ENCODE measurements at places on chromosomes 6 and 20.

DNA sequence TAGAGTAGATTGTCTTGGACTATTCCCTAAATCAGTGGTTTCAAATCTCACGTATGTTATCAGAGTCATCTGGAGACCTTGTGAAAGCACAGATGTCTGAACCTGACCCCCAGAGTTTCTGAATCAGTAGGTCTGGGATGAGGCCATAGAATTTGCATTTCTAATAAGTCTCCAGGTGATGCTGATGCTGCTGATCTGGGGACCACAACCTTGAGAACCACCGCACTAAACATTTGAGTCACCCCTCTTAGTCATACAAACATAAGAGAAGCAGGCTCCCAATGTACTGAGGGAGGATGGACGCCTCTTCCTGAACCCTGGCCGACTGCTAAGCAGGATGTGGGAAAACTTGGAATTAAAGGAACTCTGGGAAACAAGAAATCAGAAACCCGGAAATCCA is 187.8 kb upstream of the PRDM1 start:
- DNase-seq = no peak

GRCh38 chr6:21508753-21509152 is 84.8 kb upstream of the SOX4 start:
- DNase-seq = no peak

- no peak for DNase-seq
Measured at GRCh38 chr6:88641178-88641903, 322.1 kb downstream of the RNGTT start.

DNA sequence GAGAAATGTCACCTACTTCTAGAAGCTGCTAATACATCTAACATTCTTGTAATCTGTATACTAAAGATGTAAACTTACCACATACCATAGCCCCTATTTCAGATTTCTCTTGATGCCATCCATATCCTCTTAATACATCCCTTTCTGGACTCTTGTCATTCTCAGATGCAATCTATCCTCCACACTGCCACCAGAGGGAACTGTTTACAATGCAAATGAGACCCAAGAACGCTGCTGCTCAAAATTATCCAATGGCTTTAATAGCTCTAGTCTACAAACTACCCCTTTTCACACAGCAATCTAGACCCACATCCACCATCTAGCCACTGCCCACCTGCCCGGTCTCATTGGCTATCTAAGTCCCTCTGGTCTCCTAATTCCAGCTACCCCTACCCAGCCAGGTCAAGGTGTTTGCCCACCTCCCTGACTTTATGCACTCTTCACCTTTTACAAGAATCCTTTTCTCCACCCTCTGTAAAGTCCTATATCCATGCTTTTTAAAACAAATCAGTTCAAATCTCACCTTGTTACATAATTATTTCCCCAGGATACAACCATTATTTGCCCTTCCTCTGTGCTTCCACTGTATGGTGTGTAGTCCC is 14.8 kb downstream of the FAXC start:
- no peak for DNase-seq

DNA sequence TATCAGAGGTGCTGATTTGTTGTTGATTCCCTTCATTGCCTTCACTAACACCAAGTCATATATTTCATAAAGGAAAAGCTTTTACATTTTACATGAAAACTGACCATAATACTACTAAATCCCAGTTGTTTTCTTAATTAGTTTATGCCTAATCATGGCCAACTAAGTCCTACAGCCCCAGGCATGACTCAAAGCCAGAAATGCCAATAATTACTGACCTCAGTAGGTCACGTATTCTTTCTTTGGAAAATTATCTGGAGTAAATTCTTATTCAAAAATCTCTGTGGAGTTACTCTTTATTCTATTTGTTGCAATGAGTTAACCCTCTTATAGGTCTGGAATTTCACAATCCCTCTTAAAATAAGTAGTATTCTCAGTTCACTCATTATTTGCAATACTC is 13.5 kb upstream of the MYB start:
- DNase-seq = no peak

GRCh38 chr6:149079911-149080491 is 237.5 kb upstream of the TAB2 start:
- no peak for DNase-seq

DNA sequence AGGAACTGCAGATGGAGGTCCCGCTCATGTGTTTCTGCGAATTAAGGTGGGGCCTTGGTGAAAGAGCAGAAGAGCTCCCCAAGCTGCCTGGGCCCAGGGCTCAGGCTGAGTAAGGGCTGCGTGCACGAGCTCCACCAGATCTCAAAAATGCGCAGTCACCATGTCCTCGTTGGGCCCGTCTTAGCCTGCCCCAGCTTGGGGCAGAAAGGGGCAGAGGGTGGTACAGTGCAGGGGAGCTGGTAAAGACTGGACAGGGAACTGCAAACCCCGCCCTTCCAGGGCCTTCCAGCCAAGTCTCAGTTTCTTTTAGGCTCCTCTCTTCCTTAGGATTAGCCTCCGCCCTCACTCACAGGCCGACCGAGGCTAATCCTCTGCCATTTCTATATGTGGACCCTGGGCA is 101.6 kb downstream of the FOXF2 start:
- DNase-seq = no peak

DNA sequence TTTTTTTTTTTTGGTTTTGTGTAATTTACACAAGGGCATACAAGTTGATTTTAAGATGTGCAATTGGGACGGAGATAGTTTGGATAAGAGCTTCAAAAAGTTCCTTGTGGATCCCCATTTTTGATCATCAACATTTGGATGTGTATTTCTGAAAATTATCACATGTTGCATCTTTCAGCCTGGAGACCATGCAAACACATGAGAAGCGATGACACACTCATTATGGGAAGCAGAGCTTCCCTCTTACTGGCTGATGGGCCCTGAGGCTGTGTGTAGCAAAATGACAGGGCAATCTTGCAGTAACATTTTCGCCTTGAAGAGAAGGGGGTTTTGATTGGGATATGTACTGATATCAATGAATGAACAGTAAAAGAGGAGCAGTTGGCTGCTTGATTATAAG is 22.0 kb upstream of the RIPK1 start:
- DNase-seq = no peak

DNA sequence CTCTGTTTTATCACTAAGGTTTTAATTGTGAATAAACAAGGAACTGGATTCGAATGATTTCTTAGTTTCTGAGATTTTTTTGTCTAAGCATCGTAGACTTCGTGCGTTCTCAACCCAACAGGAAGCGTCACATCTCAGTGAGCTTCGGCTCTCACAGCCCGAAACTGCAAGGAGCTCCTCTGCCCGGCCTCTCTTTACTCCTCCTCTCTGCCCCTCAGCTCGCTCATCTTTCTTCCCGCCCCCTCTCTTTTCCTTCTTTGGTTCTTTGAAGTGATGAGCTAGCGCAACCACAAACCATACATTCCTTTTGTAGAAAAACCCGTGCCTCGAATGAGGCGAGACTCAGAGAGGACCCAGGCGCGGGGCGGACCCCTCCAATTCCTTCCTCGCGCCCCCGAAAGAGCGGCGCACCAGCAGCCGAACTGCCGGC is 480 bp upstream of the NT5E start:
- no peak for DNase-seq

- no peak for DNase-seq
Measured at GRCh38 chr20:396619-397431, 11.3 kb upstream of the RBCK1 start.
